ENCODE measurements at places on chromosomes 16 and 17. TPM values are rescaled to one million over a fixed set of nuclear protein-coding genes. Genes with fewer than 3 reads are reported as not detected.

HASPIN gene
- total RNA-seq, result 0.32 TPM

CDH13 gene
- 2.0 TPM for total RNA-seq

PABPN1L gene
- not detected for total RNA-seq

MFSD6L gene
- total RNA-seq, result 2.9 TPM

PRR14 gene
- 68.9 TPM for total RNA-seq

CRYBA1 gene
- not detected for total RNA-seq

UNC45B gene
- total RNA-seq, result 0.12 TPM

YBX2 gene
- 1.4 TPM for total RNA-seq

SNRNP25 gene
- total RNA-seq, result 21.5 TPM

KRT33B gene
- not detected for total RNA-seq

ARSG gene
- 2.0 TPM for total RNA-seq

CHRNE gene
- 9.4 TPM for total RNA-seq

SPNS1 gene
- total RNA-seq, result 39.8 TPM

CCDC200 gene
- total RNA-seq, result not detected

B4GALNT2 gene
- 4.6 TPM for total RNA-seq

GRCh38 chr17:68290268-68290954 is 516 bp downstream of the SLC16A6 start:
- DNase-seq, result peak; percentile 12

GRCh38 chr17:43713494-43714162 is 45.0 kb downstream of the SOST start:
- DNase-seq, result peak; percentile 14

- peak; percentile 98 for DNase-seq
Measured at GRCh38 chr17:62065611-62066468, 762 bp upstream of the MED13 start.

DNA sequence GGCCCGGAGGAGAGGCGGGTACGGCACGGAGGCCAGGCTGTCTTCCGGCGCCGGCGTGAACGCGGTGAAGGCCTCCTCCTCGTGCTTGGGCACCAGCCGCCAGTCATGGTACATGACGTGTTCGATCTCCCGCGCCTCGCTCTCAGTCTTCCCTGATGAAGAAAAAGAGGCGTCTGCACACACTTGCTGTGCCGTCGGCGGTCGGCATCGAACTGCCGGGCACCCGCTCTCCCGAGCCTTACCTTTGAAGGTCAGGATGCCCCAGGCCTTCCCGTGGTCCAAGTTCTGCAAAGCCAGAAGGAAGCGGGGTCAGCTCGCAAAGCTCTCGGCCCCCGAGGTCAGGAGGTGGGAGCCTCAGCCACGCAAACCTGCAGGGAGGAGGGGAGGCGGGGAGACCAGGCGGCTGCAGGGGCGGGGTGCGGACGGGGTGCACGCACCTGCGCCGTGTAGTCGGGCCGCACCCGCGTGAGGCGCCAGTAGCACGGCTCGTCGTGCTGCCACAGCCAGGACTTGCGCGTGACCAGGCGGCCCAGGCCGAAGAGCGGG is at the start of gene EME2:
TSS of gene EME2 (plus strand) at position 449 of the 546 bp plus-strand sequence. CDS start 418 bp downstream, outside the sequence.
- no peak for DNase-seq

GRCh38 chr17:13576661-13577526 is 24.8 kb downstream of the HS3ST3A1 start:
- no peak for DNase-seq

- DNase-seq, result no peak
Measured at GRCh38 chr16:73614131-73614530, 566.2 kb upstream of the ZFHX3 start.

- no peak for DNase-seq
Measured at GRCh38 chr17:28511858-28512461, 5.8 kb downstream of the FOXN1 start.

DNA sequence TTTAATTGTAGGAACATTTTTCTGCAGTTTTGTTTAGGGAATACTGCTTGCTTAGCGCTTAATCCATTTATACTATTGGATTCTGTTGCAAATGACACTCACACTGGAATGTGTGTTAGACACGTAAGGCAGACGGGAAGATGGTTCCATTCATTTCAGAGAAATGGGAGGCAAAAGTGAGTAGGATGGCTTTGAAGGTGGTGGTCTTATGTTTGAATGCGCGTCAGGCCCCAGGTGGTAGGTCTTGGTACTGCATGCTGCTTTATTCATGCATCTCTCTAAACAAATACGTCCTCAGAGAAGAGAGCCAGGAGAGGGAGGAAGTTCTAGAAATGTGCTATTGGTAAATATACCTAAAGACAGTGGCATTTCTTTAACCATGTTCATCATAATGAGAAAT is 997.6 kb upstream of the RBFOX1 start:
- no peak for DNase-seq

- no peak for DNase-seq
Measured at GRCh38 chr17:36726199-36726598, 124.8 kb downstream of the MRM1 start.

- no peak for DNase-seq
Measured at GRCh38 chr17:38800237-38800760, 943 bp upstream of the PIP4K2B start.

GRCh38 chr16:56275076-56275475 is 83.8 kb downstream of the GNAO1 start:
- DNase-seq, result no peak

GRCh38 chr17:41972571-41973407 is 6.2 kb downstream of the CNP start:
- DNase-seq, result peak; percentile 45

DNA sequence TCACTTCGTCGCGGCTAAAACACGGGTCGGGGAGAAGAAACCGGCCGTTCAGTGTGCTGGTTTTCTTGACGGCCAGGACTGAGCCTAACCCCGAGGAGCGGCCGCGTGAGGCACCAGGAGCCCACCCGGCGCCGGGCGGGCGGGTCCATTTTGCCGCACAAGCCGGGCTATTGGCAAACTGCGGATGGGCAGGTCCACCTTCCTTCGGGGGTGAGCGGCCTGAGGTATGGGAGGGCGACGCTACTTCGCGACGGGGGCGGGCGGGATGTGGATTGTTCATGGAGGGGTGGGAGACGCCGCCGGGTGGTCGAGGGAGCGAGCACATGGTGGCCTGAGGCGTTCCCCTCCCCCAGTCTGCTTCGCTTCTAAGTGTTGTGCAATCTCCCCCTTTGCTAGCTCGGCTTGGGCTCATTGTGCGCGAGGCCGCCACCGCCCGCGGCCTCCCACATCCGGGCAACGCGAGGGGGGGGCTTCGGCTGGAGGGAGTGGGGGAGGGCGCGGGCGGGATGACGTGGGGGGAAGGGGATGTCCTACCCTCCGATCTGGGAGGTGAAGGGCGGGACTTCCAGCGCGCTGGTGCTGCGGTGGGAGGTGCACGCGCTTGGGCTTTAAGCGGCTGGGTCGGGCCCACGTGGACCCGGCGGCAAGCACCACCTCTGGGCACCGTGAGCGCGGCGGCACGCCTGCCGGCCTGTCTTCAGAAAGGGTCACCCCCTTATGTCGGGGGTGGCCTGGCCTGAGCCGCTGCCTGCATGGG is 5.9 kb upstream of the CD68 start:
- peak; percentile 86 for DNase-seq

GRCh38 chr16:57798953-57799599 is 3.2 kb downstream of the KIFC3 start:
- DNase-seq, result no peak

- DNase-seq, result no peak
Measured at GRCh38 chr17:20091174-20092029, 82.2 kb downstream of the SPECC1 start.

- DNase-seq, result no peak
Measured at GRCh38 chr17:60127068-60128064, 22.4 kb upstream of the CA4 start.

GRCh38 chr17:6184508-6184907 is 114.3 kb downstream of the WSCD1 start:
- DNase-seq, result no peak

DNA sequence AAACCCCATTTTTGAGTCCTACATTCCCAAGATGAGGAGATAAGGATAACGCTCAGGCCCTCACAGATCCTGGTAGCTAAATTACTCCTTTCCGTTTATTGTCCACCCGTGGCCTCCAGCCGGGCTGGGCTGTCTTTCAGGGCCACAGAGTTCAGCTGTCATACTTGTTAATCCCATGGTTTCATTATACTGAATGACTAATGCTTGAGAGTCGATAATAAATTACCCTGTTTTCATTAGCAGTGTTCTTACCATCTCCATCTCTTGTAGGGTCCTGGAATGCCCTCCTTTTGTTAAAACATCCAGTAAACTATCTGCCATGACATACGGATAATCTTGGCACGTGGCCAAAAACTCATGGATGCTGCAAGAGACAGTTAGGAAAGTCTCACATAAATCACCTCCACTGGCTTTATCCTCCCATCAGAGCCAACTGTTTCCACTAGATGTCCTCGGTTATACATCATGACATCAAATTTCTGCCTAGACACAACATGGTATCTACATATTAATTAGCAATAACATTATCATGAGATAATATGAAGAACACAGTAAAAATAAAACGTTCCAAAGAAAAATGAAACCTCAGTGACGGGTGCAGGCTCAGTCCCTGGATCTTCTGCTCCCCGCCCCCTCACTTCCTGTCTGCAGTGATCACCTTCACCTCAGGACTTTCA is 45.3 kb downstream of the BRD7 start:
- DNase-seq, result no peak

DNA sequence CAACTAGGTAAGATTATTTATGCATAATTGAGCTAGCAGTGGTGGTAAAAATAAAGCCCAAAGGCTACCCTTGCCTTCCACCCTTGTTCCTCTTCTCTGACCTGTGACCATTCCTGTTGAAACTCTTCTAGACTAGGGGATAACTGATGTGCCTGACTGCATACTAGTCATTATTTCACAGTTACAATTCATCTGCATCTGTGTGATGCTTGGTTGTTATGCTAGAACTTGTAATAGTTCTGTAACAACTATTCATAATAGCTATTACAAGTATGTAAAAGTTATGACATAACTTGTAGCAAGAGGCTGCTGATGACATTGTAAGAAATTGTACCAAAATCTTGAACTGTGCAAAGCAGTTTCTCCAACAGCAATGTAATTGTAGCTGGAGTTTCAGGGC is 2.4 kb upstream of the VAC14 start:
- DNase-seq, result no peak

DNA sequence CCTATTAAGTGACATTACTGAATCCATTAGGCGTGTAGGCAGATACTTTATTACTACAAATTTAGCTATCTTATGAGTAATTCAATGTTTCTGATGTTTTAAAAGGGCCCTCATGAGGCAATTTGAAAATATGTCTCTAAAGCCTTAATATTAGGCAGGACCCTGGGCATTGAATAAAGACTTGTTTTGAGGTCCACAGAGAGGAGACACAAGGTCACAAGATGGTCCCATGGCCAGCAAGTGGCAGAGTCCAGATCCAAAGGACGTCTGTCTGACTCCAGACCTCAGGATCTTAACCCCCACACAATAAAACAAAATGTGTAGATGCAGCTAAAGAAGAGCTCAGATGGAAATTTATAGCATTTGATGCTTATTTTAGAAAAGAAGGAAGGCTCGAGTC is 31.9 kb upstream of the HEATR6 start:
- no peak for DNase-seq

GRCh38 chr17:1904273-1905182 is 74.7 kb downstream of the RPA1 start:
- DNase-seq, result no peak

- no peak for DNase-seq
Measured at GRCh38 chr17:55435408-55435807, 13.8 kb upstream of the MMD start.

DNA sequence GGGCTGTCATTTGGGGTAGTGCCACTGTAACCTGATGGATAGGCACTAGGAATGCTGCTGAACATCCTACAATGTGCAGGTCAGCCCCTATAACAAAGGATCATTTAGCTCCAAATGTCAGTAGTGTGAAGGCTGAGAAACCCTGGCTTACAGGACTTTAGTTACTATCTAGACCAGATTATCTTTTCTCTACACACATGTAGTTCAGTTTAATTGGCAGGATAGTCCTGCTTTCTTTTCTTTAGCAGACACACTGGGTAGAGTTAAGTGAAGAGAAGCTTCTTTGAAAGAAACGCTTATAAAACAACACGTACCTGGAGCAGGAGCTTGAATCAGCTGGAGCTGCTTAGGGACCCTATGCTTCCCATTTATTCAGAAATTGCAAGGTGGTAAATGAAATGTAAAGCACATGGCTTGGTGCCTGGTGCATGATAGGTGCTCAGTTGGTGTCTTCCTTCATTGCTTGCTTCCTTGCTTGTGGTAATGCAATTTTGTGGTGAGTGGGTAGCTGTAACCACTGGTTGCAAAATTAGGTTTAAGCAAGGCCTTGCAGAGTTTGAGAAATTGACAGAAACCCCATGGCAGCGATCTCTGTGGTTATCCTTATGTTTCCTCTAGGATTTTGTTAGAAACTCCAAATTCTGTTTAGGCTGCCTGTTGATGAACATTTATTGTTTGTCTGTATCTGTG is 9.4 kb downstream of the METTL9 start:
- no peak for DNase-seq

- no peak for DNase-seq
Measured at GRCh38 chr16:65808790-65809189, 557.7 kb upstream of the CDH5 start.

GRCh38 chr17:15498107-15498506 is 30.7 kb upstream of the CDRT4 start:
- DNase-seq, result no peak

DNA sequence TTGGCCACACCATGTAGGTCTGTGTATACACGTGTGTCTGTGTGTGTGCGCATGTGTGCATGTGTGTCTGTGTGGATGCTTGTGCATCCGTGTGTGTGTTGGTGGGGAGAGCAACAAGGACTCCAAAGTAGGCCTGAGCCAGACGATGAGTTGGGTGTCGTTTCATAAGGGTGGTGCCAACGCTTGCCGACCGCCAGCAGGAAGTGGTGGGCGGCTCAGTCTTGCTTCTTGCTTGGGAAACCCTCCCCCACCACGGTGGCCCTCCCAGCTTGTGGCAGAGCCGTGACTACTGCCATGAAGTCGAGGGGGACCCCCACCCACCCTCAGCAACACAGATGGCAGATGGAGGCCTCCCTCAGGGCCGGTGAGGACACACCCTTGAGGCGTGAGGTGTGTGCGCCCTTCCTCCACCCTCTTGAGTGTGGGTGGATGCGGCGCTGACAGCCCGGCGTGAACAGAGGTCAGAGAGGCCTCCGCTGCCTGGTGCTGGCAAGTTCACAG is 17.5 kb downstream of the SBK1 start:
- DNase-seq, result peak; percentile 17

- DNase-seq, result no peak
Measured at GRCh38 chr17:34024806-34025551, 230.1 kb upstream of the CCL2 start.

GRCh38 chr17:16961792-16962191 is 10.1 kb downstream of the TNFRSF13B start:
- DNase-seq, result no peak

- peak; percentile 41 for DNase-seq
Measured at GRCh38 chr16:28140788-28141618, 70.8 kb downstream of the XPO6 start.

DNA sequence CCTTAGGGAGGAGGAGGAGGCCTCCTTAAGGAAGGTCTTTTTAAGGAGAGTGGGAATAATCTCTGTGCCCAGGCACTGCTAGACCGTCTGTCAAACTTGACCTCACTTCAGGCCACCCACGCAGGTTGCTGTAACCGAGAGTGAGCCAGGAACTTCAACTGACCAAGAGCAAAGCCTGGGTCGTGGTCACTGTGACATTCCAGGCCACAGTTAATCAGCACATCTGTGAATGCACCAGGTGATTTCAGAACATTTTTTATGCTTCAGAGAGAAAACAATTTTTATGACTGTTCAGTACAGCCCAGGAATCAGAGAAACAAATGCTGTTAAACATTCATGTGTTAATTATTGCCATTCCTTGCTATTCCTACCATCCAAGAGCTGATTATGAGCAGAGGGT is 226.6 kb upstream of the ASIC2 start:
- no peak for DNase-seq
